ENCODE measurements at places on chromosomes 2 and 18. TPM values are rescaled to one million over a fixed set of nuclear protein-coding genes. Genes with fewer than 3 reads are reported as not detected.

Gene GNLY
- 0.76 TPM for total RNA-seq

Gene NLRC4
- total RNA-seq = 1.0 TPM

Gene SLC35G4
- not detected for total RNA-seq

Gene DBI
- 58.8 TPM for total RNA-seq

Gene CPS1
- 1.4 TPM for total RNA-seq

Gene SAG
- not detected for total RNA-seq

Gene SOWAHC
- total RNA-seq = 2.6 TPM

Gene LYG2
- not detected for total RNA-seq

Gene CENPA
- total RNA-seq = not detected

Gene SCN9A
- 2.8 TPM for total RNA-seq

Gene FSIP2
- total RNA-seq = 0.65 TPM

Gene KCNK3
- 29.2 TPM for total RNA-seq

Gene INHBB
- total RNA-seq = 0.59 TPM

Gene CARF
- total RNA-seq = 4.6 TPM

Gene GATA6
- 36.4 TPM for total RNA-seq

Gene RESP18
- not detected for total RNA-seq
